ENCODE measurements at places on chromosomes 5 and 9.
A peak's percentile ranks its signal among the peaks of the same experiment; 100 is the strongest.

DNA sequence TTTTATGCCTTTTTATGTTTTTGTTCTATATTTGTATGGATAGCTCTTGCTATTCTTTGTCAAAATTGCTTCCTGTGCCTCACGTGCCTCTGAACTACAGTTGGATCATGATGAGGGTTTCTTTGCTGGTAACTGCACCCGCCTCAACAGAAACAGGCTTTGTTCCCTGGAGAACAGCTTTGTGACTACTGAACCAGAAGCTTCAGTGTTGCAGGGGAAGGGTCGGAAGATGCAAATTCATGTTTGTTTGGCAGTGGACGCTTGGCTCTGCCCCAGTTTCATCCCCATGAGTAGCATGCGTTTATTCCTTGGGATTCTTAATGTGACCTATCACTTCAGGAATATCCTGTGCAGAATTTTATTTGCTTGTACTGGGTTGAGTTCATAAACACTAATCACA is 959.1 kb upstream of the WWC1 start:
- DNase-seq = no peak

- DNase-seq = no peak
These were observed 131.4 kb downstream of the COMMD10 start for GRCh38 chr5:116216246-116216645.

- no peak for DNase-seq
These were observed 28.3 kb downstream of the BARHL1 start for GRCh38 chr9:132610661-132611060.

GRCh38 chr5:140794595-140795258 is at the start of gene PCDHA2:
Gene PCDHA2, plus strand, starts transcription at chr5:140794852.
- DNase-seq = no peak

DNA sequence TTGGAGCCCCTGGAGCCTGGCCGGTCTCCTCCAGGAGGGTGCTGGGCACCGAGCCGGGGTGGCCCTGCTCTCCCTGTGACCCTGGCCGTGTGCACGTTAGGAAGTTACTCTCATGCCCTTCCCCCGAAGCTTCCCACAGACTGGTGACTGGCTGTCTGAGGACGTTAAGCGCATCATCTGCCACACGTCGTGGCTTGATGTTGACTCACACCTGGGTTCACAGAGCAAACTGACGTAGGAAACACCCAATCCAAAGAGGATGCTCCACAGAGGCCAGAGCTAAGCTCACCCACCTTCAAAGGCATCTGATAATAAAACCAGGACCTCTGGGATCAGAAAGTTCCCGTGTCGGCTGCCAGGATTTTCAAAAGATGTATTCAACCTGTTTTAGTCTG is 152.9 kb upstream of the PHYKPL start:
- DNase-seq = no peak

- DNase-seq = peak; percentile 44
These were observed 80.9 kb downstream of the GOLPH3 start for GRCh38 chr5:32092938-32093812.

DNA sequence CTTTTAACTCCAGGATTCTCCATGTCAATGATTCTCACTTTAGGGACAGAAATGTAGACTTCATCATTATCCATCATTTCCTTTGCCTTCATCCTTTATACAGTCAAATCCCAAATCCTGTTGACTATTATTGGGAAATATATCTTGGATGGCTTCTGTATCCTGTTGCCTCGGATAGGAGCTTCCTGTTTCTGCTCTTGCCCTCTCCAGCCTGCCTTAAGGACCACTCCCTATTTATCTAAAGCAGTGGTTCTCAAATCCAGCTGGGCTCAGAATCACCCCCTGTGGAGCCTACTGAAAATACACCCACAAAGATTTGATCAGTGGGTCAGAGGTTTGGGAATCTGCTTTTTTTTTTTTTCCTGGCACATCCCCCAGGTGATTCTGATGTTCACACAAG is 8.5 kb downstream of the AFAP1L1 start:
- no peak for DNase-seq

DNA sequence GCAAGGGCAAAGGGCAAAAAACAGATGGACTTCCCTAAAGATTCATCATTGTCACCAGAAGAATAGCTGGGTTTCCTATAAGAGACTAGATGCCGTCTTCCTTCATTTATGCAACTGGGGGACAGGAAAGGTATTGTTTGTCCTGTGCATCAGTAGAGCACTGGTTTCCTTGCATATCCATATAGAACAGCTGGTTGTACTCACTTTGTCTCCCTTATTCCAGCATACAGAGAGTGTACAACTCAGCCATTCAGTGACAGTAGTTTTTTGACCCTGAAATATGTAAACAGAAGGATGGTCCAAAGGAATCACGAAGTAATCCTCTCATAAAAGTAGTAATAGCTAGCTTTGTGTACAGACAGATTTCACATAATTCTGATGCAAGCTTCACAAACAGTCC is 22.5 kb upstream of the MAST4 start:
- DNase-seq = no peak

DNA sequence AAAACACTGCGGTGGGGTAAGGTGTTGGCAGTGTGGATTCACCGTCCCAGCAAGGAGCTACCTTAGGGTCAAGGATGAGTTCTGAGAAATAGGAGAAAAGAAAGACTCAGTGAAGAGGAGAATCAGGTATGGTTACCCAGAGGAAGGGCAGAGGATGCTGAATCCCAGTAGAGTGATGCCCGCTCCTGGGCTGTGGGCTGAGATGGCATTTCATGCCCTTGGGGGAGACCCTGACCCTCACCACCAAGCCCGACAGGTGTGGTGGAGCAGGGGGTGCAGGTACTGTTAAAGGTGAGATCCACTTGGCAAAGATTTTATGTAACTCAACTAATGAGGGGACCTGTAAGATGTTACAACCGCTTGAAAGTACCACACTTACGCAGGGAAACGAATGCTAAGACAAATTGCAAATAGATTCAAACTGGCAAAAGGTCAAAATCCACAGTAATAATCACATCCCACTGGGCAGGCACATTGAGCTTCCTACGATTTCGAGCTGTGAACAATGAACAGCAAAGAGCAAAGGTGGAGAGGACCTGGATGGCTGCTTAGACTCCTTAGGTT is 2.1 kb downstream of the RNU6ATAC start:
- DNase-seq = no peak

- DNase-seq = no peak
These were observed 605.6 kb downstream of the PDE4D start for GRCh38 chr5:59287884-59288283.

DNA sequence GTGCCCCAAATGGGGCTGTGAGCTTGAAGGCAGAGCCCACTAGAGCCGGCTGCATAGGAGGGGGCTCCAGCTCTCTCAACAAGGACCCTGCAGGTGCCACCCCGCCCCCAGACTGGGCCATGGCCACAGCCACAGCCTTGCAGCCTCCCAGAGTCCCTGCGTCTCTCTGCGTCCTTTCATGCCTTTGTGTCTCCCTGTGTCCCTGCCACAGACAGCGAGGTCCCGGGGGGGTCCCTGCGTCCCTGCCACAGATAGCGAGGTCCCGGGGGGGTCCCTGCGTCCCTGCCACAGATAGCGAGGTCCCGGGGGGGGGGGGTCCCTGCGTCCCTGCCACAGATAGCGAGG is 6.3 kb downstream of the NOXA1 start:
- DNase-seq = no peak

GRCh38 chr9:138098908-138099791 is 221.6 kb downstream of the CACNA1B start:
- no peak for DNase-seq

GRCh38 chr5:146785065-146785464 is 93.5 kb downstream of the PPP2R2B start:
- no peak for DNase-seq

DNA sequence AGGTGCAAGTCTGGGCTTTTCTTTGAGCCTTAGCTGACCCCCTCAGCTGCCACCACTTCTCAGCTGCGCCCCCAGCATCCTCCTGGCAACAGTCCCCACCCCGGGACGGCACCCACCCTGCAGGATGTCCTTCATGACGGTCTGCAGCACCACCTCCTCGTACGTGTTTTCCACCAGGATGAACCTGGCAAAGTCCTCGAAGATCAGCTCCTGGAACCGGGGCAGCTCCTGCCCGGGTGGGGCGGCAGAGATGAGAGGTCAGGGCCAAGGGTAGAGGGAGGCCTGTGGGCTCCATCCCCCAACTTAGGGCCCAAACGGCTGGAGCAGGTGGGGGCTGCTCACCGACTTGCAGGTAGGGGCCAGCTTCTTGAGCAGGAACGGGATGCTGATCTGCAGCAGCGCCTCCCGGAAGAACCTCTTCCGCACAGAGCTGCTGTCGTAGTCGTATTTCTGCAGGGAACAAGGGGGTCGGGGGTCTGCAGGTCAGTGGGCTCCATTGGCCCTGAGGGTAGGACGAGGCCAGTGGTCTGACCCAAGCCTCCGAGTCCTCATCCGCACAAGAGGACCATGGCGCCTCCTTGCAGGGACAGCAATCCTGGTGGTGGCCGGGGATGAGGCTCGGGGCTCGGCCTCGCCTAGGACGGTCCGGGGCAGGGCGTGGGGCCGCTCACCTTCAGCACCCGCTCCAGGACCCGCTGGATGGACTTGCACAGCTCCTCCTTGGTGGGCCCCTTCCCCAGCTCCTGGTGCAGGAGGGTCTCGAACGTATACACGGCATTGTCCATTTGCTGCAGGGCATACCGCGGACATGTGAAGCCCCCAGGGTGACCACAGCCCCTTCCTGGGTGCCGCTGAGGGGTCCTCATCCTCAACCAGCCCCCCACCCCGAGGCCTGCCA is 56.7 kb downstream of the LRSAM1 start:
- no peak for DNase-seq

- no peak for DNase-seq
These were observed 6.2 kb upstream of the DNAJC18 start for GRCh38 chr5:139445325-139446170.

- DNase-seq = no peak
These were observed 161.0 kb upstream of the ZNF618 start for GRCh38 chr9:113715086-113715485.

- no peak for DNase-seq
These were observed 69.8 kb downstream of the MRPL36 start for GRCh38 chr5:1729641-1730486.

GRCh38 chr9:27963836-27964235 is 390.6 kb upstream of the C9orf72 start:
- DNase-seq = no peak

GRCh38 chr5:31021181-31021624 is 172.3 kb upstream of the CDH6 start:
- DNase-seq = no peak

DNA sequence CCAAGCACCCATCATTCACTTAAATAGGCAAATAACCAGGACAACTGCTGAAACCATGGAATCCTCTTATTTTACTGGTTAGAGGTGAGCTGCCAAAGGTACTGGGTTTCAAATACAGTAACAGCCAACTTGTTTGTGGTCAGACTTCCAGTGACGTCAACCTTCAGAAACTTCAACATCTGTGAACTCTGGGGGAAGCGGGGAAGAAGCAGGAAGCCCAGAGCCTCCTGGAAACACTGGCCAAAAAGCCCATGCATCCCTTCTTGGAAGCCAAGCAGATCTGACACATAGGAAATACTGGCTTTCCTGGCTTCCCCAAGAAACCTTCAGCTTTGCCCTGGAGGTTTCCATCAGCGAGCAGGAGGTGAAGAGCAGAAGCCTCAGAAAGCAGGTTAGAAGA is 4.9 kb upstream of the FRRS1L start:
- DNase-seq = no peak

- no peak for DNase-seq
These were observed 290.9 kb upstream of the SMC2 start for GRCh38 chr9:103803245-103803644.

GRCh38 chr5:39148983-39149534 is 70.3 kb downstream of the FYB1 start:
- no peak for DNase-seq

GRCh38 chr5:122942164-122942914 is 94.2 kb downstream of the PPIC start:
- no peak for DNase-seq

DNA sequence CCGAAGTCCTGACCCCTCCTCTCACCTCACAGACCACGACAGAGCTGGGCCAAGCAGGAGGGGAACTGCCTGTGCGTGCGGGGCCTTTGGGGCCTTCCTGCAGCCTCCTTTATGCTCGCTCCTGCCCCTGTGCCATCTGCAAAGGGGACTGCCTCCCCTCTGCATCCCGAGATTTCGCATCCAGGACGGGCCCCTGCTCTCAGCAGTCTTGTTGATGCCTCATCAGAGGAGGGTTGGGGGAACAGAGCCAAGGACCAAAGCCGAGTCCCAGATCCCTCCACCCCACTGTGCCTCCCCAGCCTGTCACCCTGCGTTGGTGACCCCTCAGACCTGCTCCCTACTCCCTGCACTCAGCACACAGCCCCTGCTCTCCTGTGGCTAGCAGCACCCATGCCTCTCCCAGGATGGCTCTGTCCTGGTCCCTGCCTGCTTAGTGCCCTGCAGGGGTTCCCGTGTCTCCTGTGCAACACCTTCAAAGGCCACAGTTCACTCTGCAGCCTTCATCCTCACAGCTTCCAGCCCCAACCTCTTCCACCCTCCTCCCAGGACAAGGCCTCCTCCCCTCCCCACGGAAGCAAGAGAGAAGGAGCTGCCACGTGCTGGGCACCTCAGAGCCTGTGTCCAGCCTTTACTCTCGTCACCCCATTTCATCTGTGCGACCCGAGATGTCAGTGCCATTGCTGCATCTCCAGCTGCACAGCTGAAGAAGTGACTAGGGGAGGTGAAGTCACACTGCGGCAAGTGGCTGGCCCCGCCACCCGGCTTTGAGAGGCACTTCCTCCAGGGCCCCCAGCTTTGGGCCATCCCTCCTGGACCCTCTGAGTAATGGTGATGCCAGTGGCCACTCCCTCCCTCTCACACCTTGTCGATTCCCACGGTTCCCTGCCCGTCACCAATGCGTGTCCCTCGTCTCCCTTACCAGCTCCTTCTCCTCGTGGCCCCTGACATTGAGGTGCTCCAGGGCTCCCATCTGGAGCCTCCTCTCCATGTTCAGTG is 62.6 kb upstream of the LRRTM2 start:
- no peak for DNase-seq

- DNase-seq = no peak
These were observed 156.4 kb upstream of the ADRA1B start for GRCh38 chr5:159759791-159760290.

All from CD4-positive, alpha-beta T cell treated with Interferon gamma for 1 hour (primary cell).